ENCODE measurements at places on chromosomes 6 and 20.

GRCh38 chr6:127266892-127267645 is 405 bp downstream of the RNF146 start:
- peak; percentile 70 for ATAC-seq

GRCh38 chr6:69280858-69281257 is 516.0 kb downstream of the LMBRD1 start:
- no peak for ATAC-seq

- ATAC-seq = no peak
These were observed 57.0 kb downstream of the DNAAF9 start for GRCh38 chr20:3350422-3350821.

- no peak for ATAC-seq
These were observed 27.9 kb downstream of the CENPW start for GRCh38 chr6:126367849-126368248.

- no peak for ATAC-seq
These were observed 59.0 kb downstream of the IYD start for GRCh38 chr6:150427843-150428242.

- peak; percentile 58 for ATAC-seq
These were observed 262.3 kb downstream of the ZNF217 start for GRCh38 chr20:53331151-53331973.

DNA sequence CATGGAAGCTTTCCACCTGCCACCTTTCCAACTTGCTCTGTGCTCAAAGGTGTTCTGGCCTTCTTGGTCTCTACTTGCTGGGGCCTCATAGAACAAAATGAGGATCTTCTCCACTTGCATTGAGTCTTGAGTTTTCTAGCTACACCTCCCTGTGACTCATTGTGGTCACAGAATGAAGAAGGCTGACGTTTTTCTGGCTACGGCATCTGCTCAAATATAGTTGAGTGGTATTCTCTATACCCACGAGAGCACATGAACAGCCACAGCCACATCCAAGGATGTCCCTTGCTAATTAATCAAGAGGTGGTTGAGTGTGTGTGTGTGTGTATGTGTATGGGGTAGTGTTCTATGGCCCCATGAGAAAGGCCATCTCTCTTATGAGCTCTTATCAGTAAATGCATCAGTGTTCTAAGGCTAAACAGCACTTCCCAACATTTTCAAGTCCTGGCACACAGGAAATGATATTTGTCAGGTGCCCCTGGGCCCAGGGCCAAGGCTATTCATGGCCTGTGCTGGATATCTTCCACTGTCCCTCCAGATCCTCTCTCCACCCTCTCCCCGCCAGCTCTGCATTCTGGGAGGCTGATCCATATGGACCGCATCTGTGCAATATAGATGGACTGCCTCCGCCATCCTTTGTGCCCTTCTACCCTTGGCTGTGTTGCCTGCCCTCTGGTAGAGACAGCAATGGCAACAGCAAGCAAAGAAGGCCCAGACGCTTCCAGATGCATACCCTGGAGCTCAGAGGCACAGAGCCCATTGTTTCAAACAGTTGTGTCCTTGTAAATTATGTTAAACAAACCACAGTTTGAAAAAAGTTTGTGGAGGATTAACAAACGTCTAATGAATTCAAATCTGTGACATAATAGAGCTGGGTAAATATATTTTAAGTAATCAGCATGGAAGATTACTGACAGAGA is 150.2 kb downstream of the LRFN2 start:
- no peak for ATAC-seq

DNA sequence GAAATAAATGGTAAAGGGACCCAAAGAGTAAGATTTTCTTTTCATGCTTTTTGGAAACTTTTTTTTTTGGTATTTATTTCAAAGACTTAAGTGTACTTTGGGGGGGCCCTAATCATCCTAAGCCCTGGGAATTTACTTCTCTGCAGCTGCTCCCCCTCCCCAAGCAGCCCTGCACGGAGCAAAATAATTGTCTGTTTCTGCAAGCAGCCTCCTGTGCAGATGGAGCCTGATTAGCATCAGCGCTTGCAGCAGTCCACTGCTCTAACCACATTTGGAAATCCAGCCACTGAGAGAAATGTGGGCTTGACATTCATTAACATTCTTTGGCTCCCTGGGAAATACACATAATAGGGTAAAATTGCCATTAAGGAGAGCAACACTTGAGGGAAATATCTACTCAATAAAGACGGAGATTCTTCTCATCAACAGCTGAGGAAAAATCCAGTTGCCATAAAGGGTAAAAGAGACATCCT is 309.2 kb upstream of the MAP3K7 start:
- no peak for ATAC-seq

GRCh38 chr6:46985943-46986342 is 56.2 kb downstream of the ADGRF1 start:
- ATAC-seq = no peak

- no peak for ATAC-seq
These were observed 20.7 kb downstream of the FAM50B start for GRCh38 chr6:3869632-3870527.

GRCh38 chr20:57474205-57474604 is 50.7 kb downstream of the CTCFL start:
- ATAC-seq = no peak

GRCh38 chr6:159720708-159721107 is 6.6 kb upstream of the WTAP start:
- ATAC-seq = no peak

DNA sequence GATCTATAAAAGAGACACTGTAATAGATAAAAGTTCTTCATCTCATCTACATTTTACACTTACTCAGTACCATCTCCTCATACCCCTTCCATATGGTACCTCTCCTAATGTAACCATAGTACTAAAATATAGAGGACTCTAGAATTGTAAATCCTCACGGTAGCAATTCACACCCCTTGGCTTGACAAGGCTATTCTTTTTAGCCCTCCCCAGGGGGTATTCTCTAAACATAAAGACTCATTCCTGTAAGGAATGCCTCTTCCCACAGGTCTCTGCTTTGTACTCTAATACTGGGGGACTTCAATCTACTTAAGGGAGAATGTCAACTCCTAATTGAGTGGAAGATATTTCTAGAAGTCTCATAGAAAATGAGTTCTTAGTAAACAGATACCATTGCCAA is 85.9 kb downstream of the VIP start:
- no peak for ATAC-seq

- no peak for ATAC-seq
These were observed 117.5 kb downstream of the EYA4 start for GRCh38 chr6:133358574-133359150.

GRCh38 chr6:163177892-163178420 is 236.6 kb upstream of the QKI start:
- ATAC-seq = no peak

GRCh38 chr6:27757307-27757706 is 154.9 kb downstream of the OR2B2 start:
- no peak for ATAC-seq

DNA sequence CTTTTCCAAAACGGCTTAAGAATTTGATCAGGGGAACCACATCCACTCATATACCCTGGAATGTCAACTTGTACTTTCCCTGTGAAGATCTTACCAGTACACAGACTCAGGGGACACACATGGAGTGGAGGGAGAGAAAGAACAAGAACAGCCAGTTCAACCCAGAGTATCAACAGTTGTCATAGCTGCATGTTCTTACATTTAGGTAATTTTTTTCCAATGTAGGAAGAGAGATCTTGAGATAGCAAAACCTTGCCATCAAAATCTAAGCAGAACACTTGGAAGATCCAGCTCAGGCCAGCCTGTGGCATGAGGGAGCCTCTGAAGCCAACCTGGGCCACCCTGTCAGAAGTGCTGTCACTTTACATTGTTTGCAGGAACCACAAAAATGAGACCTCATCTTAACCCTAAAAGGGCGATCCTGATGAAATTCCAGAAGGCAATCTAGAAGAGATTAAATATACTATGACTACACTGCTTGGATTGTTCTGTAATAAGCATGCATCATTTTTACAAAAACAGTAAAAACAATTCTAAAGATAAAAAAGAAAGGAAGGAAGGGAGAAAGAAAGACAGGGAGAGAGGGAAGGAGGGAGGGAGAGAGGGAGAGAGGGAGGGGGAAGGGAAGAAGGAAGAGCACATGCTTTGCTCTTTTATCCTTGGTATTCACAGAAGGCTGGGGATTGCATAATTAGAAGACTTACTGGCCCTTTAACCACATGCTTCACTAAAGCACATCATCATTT is 124.7 kb upstream of the TCF21 start:
- peak; percentile 82 for ATAC-seq

DNA sequence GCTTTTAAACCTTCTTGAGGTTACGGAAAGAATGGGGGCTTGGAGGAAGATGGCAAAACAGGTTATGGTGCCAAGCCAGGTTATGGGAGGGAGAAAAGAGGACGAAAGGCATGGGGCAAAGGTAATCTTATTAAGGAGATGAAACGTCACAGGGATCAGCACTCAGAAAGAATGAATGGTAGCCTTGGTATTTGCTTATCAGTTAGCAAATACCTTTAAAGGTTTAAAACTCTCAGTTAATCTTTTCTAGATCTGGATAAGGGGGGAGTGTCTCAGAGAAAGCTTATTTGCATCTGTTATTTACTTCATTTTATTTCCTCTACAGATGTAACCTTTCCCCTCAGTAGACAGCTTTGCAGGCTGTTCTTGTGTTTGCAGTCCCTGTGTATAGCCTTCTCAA is 55.5 kb upstream of the EEF1E1 start:
- no peak for ATAC-seq

- ATAC-seq = no peak
These were observed 18.0 kb upstream of the SIM1 start for GRCh38 chr6:100482698-100483097.

DNA sequence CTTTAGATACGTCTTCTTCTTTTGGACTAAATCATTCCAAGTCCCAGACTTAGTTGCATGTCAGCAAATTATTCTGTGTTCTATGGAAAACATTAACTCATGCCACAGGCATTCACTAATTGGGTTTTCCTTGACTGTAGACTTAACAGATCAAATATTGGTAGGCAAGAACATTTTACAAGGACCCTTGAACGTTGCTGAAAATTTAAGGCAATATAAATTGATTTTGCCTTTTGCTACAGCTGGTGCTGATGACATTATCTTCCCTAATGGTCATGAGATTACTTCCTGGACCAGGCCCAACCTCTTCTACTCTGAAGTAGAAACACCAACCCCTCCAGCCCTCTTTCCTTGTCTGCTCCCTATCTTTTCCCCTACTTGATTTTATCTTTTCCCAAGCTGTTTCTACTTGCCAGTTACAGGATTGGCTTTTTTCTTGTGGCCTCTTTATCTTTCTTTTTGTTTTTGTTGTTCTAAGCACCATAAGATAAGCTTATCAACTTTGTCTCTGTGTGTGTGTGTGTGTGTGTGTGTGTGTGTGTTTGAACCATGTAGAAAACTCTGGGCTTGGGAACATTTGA is 514.0 kb upstream of the SOX4 start:
- no peak for ATAC-seq

- no peak for ATAC-seq
These were observed 39.0 kb upstream of the SLC22A1 start for GRCh38 chr6:160082627-160083026.

DNA sequence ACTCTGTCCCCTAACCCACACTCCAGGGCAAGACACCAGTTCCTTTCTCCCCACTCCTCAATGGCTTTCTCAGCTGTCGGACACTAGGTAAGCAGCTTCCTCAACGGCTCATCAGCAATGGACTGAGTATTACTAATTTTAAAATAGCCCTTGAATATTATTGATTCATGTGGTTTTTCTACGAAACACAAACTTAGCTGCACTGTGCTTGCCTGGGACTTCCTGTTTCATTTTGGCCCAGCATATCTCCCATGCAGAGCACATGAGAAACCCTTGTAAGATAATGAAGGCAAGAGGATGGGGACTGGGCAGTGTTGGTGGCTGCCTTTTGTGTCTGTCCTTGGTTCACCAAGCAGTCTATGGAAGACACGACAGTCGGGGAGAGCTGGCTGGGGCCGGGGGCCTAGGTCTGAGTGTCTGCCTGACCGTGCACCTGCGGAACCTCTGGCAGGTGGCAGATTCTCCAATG is 48.9 kb downstream of the RNASET2 start:
- ATAC-seq = no peak

DNA sequence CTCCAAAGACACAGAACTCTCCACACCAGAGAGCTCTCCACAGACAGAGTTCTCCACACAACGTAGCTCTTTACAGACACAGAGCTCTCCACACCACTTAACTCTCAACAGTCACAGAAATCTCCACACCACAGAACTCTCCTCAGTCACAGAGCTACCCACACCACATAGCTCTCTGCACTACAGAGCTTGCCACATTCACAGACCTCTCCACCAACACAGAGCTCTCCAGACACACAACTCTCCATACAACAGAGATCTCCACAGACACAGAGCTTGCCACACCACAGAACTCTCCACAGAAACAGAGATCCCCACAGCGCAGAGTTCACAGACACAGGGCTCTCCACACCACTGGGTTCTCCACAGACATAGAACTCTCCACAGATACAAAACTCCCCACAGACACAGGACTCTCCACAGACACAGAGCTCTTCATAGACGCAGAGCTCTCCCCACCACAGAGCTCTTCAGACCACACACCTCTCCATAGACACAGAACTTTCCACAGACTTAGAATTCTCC is 52.5 kb downstream of the ERMARD start:
- ATAC-seq = no peak

- no peak for ATAC-seq
These were observed 14.1 kb upstream of the TRIM26 start for GRCh38 chr6:30227242-30227722.

GRCh38 chr20:17140894-17141293 is 85.9 kb upstream of the PCSK2 start:
- no peak for ATAC-seq

GRCh38 chr6:55108134-55109130 is 65.9 kb upstream of the HCRTR2 start:
- no peak for ATAC-seq

DNA sequence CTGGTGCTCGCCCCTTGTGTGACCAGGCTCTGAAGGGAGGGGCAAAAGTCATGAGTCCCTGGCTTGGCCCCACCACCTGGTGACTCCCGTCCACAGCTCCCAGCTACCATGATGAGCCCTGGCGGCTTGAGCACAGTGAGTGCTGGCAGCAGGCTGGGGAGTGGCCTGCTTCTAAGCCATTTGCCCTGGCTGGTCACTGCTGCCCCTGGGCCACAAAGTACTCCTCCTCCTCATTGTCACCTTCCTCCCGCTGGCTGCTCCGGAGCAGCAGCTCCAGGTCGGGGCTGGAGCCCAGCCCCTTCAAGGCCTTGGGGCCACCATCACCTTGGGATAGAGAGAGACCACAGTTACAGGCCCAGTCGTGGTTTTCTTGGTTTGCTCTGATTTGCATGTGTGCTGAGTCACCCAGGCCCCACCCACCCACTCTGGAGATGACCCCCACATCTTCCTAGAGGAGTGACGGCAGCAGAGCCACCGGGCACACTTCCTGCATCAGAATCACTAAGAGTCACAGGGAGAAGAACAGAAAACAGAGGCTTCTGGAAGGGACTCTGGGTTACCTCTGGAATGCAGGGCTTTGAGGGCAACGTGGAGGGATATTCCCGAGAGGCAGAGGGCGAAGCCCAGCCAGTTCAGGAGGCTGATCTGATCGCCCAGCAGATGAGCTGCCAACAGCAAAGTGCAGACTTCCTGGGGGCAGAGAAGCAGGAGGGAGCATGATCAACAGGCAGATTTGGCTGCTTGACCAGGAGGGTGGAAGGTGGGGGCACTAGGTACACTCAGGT is 42.1 kb upstream of the CDH22 start:
- no peak for ATAC-seq

GRCh38 chr6:28489366-28490204 is 26.0 kb downstream of the GPX6 start:
- ATAC-seq = peak; percentile 84
